Stimulated activated CD8-positive, alpha-beta memory T cell treated with anti-CD3 and anti-CD28 coated beads, Interleukin-4, amount 100 ng/mL, for 1 hour (primary cell): ENCODE measurements at places on chromosomes 6 and 20.

DNA sequence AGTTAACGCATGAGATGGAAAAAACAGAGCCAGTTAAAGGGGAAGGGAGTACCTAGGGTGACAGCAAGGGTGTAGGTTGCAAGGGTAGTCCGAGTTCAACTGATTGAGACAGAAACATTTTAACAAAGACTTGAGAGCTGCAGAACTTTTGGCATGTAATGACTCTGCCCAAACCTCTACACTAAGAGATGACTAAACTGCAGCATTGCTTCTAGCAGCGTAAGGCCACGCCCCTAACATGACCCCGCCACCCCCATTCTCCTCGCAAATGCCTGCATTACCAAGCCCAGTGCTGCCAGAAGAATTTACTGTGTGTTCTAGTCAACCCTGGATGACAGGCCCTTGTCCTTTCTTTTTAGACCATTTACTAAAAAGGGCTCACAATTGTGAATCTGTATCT is 6.3 kb upstream of the HINT3 start:
- DNase-seq = no peak

DNA sequence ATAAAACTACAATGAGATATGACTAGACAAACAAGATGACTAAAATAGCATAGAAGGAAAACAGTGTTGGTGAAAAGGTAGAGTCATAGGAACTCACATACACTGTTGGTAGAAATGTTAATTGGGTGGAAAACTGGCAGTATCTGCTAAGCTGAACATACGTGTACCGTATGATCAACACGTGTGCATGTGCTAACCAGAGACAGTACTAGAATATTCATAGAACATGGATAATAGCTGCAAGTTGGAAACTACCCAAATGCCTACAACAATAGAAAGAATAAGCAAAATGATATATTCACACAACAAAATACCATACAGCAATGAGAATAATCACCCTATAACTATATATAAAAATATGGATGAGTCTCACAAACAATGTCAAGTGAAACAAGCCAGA is 184.0 kb downstream of the IBTK start:
- DNase-seq = no peak

- DNase-seq = no peak
Measured at GRCh38 chr6:15736297-15736696, 73.5 kb upstream of the DTNBP1 start.

DNA sequence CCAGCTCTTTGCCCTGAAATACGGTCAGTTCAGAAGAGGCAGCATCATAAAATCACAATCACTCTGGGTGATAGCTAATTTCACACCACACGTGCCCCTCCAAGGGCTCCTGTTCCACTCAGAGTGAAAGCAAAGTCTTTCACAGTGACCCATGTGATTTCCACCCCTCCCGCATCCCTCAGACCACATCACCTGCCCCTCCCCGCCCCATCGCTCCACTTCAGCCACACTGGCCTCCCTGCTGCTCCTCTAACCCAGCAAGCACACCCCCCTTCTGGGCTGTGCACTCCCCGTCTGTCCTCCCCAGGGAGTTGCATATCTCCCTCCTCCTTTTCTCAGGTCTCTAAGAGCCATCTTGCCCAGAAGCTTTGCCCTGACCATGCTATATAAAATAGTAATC is 74.5 kb downstream of the PSMG4 start:
- no peak for DNase-seq

DNA sequence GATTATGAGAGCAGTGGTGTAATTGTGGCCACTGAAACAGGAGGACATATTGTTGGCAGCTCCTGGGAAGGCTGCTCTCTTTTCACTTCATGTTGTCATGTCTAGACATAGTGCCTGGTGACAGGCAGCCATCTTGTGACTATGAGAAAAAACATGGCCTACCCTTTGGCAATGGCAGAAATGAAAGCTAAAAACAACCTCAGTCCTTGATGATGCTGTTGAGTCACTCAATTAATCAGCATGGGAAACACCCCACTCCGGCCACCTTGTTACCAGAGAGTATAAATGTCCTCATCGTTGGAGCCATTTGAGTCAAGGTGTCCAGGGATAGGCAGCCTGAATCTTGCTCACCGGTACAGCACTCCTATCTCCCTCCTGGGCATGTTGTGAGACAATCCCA is 31.2 kb upstream of the HMGA1 start:
- DNase-seq = no peak

DNA sequence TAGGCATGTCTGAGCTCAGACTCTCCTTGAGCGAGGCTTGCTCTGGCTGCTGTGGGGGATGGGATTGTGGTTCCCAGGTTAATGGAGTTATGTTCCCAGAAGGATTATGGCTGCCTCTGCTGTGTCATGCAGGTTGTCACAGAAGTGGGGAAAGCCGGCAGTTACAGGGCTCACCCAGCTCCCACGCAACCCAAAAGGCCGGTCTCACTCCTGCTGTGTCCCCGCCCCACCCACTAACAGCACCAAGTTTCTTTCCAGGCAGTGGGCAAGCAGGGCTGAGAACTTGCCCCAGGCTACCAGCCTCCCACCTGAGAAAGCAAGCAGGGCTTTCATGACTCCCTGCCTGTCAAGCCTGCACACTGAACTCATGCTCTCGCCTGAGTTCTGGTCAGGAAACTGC is 750.5 kb downstream of the FRK start:
- no peak for DNase-seq

DNA sequence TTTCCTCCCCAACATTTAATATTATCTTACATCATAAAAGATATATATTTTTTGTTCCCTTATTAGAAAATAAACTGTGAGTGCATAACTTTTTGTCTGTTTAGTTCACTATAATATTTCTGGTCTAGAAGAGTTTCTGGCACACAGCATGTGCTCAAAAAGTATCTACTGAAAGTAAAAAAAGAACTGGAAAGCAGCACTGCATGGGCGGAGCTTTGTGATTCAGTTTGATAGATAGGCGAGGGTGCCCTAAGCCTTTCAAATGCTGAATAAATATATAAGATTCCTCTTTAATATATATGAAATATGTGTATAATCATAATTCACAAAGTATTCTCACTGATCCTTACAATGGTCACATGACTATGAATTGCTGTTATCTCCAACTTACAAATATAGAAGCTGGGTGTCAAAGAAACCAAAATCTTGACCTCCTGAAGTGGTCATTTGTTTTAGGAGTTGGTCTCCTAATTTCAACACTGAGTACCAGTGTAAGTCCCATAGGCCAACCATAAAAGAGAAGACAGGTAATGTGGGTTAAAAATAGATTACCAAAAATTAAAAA is 50.8 kb downstream of the OR2B2 start:
- no peak for DNase-seq

DNA sequence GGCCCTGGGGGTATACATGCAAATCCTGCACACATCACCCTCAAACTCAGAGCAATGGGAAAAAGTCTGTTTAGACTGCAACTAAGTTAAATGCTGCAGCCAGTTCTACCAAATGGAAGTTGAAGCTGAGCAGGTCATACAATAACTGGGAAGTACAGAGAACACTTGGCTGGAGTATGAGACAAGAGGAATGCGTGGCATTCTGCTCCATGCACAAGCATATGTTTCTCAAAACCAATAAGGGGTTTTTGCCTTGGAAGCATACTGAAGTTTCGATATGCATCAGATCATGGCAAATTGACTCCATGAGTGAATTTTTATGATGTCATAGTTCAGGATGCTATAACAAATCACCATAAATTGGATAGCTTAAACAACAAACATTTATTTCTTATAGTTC is 193.8 kb downstream of the COL12A1 start:
- DNase-seq = no peak

- no peak for DNase-seq
Measured at GRCh38 chr6:114304304-114304887, 38.4 kb downstream of the HS3ST5 start.

DNA sequence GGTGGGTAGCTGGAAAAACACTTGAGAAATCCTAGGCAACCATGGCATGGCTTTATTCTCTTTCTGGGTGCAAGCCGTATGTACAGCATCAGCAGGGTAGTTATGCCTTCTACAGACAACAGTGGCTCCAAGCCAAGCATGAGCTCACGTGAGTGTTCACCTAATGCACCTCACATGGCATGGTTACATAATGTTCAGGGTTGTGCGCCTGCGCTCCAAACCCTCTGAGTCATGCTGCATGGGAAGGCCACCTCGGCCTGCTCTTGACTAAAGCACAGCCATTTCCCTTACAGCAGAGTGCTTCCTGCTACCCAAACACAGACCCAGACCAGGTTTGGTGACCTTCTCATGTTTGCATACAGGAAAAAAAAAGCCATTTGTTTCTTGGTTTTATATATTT is 96.2 kb downstream of the VIP start:
- DNase-seq = no peak

DNA sequence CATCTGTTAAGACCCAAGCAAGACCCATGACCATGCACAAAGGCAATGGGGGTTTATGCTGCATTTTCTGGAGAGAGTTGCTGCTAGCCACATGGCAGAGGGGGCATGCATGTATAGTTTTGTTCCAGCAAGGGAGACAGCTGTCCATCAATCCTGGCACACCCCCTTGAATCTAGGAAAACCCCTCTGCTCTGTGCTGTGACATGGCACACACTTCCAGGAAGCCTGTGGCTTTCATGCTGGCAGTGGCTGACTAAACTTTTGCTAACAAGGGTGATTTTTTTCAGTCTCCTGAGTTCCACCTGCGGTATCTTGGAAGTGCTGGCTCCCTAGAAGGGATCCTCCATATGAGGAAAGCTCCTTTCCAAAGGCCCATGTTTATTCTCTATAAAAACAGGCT is 9.1 kb upstream of the CST4 start:
- DNase-seq = no peak

DNA sequence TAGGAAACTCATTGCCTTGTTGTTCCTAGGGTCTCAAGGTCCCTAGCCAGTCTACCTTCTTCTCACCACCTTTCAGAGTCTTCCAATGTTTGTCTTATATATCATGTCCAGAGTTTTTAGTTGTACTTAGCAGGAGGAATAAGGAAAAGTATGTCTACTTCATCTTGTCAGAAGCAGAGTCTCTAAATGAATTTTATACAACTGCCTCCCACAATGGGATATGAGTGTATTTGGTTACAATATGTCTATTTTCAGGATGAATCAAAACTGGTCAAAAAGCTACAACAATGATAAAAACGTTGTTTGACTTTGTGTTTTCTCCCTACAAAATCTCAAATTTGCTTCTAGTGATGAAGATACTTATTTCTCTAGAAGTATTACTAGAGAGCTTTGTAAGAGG is 7.0 kb downstream of the GLO1 start:
- DNase-seq = no peak
